Suppressor macrophage treated with lipopolysaccharide for 4 hours (primary cell): ENCODE measurements at places on chromosomes 3 and 15.

GRCh38 chr3:87033205-87033604 lies 42.3 kb upstream of the VGLL3 start:
- DNase-seq: no peak

DNA sequence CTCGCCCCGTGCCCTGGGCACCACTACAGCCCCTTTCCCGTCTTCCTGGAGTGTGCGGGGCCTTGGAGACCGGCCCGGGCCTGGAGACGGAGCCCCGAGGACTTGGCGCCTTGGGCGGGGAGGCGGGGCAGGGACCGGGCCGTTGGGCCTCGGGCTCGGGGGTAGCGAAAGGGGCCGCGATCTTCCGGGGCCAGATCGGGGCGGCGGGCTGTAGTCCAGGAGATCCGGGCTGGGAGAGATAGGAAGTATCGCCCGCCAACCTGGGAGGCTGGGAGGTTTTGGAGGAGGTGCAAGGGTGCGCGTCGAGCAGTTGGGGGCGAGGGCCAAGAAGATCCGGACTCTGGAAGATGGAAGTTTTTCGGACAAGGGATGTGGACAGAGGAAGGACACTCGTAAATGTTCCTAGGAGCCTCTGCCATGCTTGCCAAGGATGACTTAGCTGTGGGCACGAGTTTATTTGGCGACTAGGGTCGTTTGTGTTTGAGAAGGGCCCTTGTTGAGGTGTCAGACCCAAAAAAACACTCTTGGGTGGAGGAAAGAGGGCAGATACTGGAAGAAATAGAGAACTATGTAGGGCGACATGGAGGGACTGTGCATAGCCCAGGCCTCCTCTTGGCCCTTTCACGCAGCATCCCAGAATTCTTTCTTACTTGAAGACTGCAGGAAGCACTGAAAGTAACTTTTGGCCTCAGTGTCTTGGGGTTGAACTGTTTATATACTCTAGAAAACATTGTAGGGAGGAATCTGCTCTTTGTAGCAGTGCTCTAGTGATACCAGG lies 712 bp downstream of the RTF1 start:
- peak; percentile 58 for DNase-seq

- DNase-seq: no peak
These were observed 11.3 kb downstream of the DUSP7 start for GRCh38 chr3:52044869-52045619.

DNA sequence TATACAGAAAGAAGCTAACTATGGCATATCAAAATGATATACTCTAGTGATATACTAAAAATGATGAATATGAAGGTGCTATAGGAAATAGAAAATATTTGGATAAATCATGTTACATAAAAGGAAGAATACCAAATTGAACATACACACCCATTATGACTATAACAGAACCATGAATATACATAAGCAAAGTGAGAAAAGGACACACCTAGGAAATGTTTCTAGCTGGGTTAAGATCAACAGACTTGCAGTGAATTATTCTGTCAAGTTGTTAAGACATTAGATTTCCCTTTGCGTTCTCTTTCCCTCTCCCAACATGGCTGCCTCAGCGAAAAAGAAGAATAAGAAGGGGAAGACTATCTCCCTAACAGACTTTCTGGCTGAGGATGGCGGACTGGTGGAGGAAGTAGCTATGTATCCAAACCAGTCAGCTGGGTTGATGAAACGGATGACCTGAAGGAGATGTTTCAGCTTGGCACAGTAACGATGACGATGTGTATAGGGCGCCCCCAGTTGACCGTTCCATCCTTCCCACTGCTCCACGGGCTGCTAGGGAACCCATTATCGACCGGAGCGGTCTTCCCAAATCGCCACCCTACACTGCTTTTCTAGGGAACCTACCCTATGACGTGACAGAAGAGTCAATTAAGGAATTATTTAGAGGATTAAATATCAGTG lies 20.2 kb upstream of the PARP14 start:
- DNase-seq: no peak

DNA sequence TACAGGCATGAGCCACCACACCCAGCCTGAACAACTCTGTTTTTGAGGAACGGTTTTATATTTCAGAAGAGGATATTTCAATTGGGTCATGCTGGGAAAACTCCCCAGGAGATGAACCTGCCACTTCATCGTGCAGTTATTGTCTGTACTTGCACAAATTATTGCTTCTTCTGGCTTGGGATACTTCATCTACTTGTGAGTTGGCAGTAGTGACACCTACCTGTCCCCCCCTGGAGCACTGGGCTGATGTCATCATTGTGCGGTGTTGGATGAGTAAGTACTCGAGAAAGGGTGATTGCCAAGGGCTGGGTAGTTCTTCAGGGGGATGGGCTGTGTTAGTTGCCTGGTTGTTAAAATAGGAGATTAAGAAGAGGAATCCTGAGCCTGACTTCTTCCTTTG lies 85.1 kb upstream of the SAMMSON start:
- no peak for DNase-seq
